ENCODE measurements at places on chromosomes 7 and 10.

DNA sequence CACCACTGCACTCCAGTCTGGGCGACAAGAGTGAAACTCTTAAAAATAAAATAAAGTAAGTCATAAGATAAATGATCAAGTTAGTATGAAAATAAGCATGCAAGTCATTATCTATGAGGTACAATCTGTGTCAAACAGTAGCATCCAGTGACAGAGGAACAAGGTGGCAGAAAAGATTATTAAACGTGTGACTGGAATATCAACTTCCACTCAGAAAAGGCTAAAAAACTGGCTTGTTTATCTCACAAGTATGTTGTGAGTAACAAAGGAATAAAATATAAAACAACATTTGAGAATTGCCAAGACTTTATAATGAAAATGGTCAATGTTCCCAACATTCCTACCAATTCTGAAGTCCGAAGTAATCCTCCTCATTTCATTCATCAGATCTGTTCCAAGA lies 30.3 kb downstream of the ITGB1 start:
- DNase-seq: no peak

DNA sequence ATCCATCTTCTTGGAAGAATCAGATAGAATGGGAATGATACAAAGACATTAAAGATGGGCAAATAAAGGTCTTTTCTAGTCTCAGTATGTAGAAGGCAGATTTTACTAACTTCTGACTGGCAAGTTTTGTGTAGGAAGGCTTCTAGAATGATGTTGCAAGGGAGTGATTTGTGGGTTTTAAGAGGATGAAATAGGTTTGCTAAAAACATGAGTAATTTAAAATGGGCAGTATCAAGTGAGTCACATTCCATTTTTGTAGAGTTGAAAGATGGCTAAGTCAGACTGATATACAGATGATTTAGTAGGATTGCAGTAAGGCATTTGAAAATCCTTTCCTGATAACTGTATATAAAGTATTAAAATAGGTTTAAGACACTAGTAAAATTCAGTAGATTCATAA lies 777.4 kb downstream of the SORCS1 start:
- DNase-seq: no peak

GRCh38 chr10:102316421-102316820 lies 71.1 kb downstream of the GBF1 start:
- DNase-seq: no peak

- DNase-seq: peak; percentile 38
Observed at GRCh38 chr7:139696552-139696951, 81.2 kb downstream of the HIPK2 start.

DNA sequence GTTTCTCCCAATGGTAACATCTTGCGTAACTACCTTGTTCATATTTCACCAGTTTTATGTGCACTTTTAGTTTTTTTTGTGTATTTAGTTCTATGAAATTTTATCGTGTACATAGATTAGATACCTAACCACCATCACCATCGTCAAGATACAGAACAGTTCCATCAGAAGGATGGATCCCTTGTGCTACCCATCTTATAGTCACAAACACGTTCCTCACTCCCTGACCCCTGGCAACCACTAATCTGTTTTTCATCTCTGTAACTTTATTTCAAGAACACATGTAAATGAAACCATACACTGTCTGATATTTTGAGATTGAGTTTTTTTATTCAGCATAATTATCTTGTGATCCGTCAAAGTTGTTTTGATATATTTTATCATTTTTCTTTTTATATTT lies 29.9 kb downstream of the FANK1 start:
- no peak for DNase-seq
